ENCODE measurements at places on chromosomes 2 and 18.

DNA sequence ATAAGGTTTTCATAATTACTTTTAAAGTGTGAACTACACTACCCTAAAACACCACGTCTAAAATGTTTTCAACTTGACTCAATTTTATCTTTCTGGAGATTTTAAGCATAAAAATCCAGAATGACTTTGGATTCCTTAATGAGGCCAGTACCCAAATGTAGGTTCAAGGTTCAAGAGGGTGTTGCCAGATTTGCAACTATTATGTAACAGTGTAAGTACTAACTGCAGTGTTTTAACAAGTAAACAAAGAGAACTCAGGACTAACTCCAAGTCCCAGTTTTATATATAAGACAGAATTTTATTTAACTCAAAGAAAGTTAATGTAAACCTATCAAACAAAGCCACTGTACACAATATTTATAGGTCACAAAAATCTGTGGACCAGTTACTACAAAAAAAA, 5.7 kb downstream of the HIBCH start:
- no peak for DNase-seq

DNA sequence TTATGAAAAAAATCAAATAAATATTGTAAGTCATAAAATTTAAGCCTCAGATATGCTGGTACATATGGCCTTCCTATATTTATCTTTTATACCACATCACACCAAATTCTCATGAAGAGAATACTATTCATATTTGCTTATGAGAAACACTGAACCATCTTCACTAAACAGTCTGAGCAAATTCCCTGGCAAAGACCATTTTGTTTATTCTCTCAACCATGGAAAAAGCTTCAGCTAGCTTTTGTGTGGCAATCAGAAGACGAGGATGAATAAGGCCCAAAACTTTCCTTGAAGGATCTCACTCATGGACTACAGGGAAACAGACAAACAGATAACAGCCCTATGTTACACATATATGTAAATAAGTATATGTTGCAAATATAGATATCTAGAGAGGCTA, 252.1 kb downstream of the TMX3 start:
- DNase-seq, result no peak

DNA sequence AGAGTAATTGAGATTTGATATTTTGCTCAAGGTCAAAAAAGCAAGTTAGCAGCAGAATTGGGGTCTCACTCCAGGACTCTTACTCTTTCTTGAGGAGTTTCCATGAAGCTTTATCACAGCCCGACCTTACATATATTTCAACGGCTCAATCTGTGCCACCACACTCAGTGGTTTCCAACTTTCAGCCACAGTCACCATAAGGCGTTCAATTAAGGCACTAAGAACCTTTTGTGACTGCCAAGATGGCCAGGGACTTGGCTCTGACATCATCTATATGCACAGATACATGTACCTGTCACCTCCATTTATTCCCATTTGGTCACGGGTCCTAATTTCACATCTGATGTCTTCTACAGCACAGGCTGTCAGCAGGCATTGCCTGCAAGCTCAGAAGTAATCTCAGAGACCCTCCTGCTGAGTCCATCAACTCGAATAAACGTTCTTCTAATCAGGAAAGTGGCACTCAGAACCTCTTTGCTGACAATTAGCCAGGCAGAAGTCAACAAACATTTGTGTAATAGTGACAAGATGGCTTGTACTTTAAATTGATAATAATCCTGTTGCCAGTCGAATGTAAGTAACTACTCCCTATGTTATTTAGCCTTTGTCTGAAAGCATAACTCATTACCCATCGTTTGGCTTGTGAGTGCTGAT, 16.1 kb downstream of the DYTN start:
- no peak for DNase-seq

GRCh38 chr18:11219571-11219970, 70.2 kb upstream of the PIEZO2 start:
- DNase-seq, result no peak

DNA sequence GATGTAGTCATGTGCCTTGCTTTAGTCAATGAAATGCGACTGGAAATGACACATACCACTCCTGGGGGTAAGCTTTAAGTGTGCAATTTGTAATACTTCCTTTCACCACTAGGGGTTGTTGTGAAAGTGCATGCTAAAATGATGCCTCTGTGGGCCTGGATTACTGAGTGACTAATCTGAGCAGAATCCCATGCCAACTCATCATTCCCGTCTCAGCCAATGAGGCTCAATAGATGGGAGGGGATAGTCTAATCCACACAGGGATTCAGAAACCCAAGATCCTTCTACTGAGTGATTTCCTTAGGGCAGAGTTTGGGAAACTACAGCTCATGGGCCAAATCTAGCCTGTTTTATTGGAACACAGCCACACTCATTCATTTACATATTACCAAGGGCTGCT, 54.0 kb downstream of the HRH4 start:
- peak; percentile 72 for DNase-seq

GRCh38 chr2:39696101-39696553, 30.4 kb downstream of the TMEM178A start:
- DNase-seq, result no peak

GRCh38 chr18:62071071-62071470, 115.8 kb downstream of the PIGN start:
- DNase-seq, result no peak

GRCh38 chr2:42101206-42102023, 53.6 kb downstream of the PKDCC start:
- no peak for DNase-seq

- DNase-seq, result no peak
These were observed 177.2 kb upstream of the SCN7A start for GRCh38 chr2:166671235-166671634.

GRCh38 chr2:55923091-55923981, at the start of gene EFEMP1:
Gene EFEMP1 (minus strand): TSS chr2:55923782. CDS start chr2:55922440, 1,342 bp downstream.
- DNase-seq, result no peak

All from 8988T (cell line).